ENCODE measurements at places on chromosomes 6 and 20.

DNA sequence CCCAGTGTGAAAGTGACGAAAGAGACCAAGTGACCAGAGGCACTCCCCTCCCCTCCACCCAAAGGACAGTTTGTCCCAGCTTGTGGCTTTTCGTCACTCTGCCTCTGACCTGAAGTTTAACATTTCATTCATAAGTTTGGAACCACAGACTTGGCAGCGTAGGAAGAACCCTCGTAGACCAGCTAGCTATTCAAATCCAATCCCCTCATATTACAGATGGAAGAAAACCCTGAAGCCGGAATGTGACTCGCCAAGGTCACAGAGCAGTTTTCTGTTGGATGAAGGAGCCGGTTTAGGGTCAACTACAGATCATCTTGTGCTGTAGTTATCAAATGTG lies 3.9 kb upstream of the SYS1 start:
- no peak for DNase-seq

GRCh38 chr6:104126315-104127005 lies 733.3 kb downstream of the HACE1 start:
- DNase-seq: no peak

DNA sequence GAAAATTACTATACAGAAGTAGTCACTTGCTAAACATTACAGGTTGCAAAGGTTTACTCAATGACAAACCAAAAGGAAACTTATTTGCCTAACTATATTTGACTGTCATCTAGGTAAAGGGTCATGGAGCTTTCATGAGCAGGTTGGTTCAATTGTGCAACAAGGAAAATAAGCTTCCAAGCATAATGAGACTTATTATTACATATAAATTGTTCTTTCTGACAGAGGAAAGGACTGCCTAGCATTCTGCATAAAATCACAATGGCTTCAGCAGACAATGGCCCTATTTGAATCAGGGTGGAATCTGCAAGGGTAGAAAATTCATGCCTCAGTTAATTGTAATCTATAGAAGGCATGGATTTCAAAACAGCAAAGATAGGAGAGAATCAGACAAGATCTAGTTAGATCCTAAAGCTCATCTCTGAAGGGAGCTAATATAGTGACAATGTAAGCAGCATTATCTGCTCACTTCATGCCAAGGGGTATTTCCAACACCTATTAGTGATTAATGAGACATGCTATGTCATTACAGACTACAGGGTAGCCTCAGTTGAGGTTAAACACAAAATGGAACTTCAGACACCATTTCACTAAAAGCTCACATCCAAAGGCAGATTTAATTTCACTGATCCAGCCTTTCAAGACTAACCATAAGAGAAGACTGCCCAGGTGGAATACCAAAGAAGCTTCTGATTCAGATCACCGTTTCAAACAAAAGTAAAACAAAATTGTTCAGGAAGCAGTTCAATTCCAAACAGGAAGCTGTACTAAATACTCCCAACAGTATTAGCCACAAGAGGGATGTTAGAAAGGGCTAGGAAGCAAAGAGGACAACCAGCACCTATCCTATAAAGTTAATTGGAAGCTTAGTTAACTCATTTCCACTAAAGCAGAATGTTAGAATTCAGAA lies 8.5 kb downstream of the STAU1 start:
- DNase-seq: no peak

DNA sequence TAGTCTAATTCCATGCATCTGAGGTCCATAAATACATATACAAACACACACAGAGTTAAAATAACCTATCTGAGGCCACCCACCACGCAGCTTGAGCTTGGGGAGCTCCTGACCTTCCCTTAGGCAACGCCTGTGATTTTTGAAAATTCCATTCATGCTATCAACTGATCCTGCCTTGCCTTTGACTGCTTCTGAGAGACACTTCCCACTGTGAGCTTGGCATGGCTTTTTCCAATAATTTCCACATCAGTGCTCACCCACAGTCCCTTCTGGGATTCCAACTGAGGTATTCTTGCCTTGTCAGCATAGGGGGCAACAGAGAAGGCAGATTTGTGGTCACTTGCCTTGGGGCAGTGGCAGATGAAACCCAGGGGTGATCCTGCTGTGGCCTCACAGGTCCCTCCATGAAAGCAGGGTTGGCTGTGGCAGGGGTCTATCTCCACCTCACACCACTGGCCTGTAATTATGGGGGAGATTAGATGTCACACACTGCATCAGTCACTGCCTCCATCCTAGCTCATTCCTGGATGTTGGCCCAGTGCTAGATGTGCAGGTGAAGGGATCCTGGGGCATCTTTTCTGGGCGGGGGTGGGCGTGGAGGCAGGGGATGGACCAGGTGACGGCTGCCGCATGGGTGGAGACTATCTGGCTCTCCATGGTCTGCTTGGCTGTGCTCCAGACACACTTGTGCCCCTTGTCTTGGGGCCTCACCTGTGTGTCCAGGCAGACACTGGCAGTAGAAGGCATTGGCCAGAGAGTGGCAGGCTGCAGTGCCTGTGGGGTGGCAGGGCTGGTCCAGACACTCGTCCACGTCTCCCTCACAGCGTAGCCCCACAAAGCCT lies 11.2 kb upstream of the GPSM3 start:
- DNase-seq: no peak
